Activated naive CD4-positive, alpha-beta T cell treated with anti-CD3 and anti-CD28 coated beads for 36 hours (primary cell): ENCODE measurements at places on chromosomes 16 and 17.

DNA sequence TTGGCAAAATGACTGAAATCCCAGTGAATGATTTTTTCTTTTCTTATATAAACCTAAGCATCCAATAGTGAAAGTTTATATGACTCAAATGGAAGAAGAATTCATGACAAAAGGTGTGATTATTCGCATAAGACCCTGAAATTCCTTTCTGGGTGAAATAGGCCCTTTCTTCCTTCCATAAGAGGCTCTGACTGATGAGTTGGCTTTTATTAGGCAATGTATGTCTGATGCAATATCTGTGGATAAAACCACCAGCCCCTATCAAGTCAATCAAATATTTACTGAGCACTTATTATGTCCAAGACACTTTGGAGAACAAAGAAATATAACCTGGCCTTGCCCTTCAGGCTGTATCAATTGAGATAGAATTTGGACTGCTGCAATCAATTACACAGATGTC lies 316.6 kb downstream of the CDH13 start:
- no peak for DNase-seq

- no peak for DNase-seq
Measured at GRCh38 chr17:38585056-38585917, 20.5 kb downstream of the SRCIN1 start.

DNA sequence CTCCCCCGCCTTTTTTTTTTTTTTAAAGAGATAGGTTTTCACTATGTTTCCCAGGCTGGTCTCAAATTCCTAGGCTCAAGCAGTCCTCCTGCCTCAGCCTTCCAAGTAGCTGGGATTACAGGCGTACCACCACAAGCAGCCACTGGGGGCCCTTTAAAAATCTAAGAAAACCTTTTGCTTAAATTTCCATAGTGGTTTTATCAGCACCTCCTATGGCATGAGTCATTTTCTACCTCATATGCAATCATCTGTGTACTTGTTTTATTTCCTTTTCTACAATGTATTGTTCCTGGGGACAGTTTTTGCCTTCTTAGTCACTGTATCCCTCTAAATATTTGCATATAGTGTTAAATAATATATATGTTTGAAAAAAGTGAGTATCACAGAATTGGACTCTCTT lies 29.2 kb downstream of the GNA13 start:
- DNase-seq: peak; percentile 77

DNA sequence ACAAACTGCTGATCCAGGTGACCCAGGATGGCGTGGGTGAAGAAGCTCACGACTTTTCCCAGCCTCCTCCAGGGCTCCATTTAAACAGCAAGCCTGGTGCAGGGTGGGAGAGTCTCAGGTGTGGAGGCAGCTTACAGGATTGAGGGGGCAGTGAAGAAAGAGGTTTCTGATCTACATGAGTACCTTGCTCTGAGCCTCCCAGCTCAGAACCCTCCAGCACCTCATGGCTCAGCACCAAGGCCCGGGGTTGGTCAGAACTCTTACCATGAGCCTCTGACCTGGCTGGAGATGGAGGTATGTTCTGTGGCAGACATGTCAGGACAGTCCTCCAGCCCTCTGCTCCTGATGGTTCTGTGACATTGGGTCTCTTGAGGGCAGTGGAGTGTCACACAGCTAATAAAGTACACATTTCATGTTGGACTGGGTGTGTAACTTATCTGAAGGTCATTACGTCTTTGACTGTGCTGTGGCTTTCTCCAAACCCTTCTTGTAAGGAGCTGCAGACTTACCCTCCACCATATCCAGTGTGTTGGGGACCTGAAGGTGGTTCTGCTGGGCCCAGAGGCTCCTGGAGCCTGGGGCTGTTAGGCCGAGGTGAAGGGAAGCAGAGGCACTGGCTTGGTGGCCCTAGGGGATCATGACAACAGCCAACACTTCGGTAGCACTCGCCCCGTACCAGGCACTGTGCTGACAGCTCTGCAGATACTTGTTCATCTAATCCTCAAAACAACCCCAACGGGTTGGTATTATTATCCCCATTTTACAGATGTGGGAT lies 3.8 kb upstream of the DCAF7 start:
- no peak for DNase-seq

GRCh38 chr17:65677932-65678331 lies 116.5 kb upstream of the AXIN2 start:
- DNase-seq: no peak

DNA sequence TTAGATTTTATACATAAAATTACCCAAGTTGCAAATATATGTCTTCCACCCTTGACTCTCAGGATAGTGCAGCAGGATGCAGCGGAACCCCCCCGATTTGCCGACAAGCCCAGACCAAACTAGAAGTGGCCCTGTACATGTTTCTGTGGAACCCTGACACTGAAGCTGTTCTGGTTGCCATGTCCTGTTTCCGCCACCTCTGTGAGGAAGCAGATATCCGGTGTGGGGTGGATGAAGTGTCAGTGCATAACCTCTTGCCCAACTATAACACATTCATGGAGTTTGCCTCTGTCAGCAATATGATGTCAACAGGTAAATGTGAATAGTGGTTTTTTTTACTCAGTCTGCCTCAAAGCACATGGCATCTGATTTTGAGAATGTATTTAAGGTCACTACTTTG lies 70.7 kb downstream of the OMG start:
- no peak for DNase-seq

DNA sequence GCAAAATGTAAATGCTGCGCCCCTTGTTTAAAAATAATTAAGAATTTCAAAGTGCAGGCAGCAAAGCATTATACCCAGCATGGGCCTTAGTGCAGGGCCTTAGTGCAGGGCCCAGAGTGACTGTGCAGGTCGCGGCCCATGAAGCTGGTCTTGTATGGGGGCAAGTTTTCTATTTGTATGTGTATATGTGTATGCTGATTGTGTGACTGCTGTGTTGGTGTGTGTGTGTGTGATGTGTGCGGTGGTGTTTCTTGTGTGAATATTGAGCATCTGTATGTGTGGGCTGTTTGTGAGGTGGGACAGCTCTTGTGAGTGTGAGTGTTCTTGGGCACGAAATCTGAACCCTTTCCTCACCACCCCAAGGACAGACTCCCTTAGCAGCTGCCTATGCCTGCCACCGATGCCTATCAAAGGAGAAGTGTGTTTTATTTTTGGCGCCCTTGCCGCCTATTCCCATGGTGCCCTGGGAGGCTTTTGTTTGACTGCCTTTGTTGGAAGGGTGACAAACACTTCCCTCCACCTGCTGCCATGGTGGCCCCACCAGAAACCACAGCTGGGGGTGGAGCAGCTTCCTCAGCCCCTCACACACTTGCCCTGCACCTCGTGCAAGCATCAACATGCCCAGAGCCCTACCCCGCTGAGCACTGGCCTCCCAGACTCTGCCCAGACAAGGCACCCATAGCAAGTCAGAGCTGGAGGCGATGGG lies 18.0 kb downstream of the CCR7 start:
- DNase-seq: peak; percentile 79

DNA sequence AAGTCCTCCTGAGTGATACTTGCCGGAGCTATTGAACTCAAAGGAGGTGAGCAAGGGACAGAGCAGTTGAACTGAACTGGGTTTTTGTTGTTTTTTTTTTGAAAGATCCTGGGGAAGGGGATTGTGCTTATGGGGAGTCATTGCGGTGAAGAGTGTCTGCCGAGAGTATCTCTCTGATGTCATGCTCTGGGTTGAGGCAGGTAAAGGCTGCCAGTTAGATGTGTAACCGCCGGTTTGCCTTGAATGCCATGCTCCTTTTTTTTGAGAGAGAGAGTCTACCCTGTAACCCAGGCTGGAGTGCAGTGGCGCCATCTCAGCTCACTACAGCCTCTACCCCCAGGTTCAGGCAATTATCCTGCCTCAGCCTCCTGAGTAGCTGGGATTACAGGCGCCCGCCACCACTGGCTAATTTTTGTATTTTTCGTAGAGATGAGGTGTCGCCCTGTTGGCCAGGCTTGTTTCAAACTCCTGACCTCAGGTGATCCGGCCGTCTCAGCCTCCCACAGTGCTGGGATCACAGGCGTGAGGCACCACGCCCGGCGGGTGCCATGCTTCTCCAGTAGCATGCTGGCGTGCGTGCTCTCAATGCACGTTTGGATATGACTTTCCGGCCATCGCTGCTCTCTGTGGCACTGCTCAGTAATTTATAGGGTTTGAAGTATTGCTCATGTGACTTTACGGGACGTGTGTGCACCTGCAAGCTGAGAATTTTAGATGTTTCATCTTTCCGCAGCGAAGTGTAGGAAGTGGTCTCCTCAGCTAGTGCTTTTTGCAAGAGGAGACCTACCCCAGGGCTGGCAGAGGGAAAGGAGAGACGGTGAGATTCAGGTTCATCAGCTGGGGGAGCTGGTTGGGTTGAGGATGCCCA lies 8.5 kb downstream of the ZC3H18 start:
- DNase-seq: peak; percentile 17

DNA sequence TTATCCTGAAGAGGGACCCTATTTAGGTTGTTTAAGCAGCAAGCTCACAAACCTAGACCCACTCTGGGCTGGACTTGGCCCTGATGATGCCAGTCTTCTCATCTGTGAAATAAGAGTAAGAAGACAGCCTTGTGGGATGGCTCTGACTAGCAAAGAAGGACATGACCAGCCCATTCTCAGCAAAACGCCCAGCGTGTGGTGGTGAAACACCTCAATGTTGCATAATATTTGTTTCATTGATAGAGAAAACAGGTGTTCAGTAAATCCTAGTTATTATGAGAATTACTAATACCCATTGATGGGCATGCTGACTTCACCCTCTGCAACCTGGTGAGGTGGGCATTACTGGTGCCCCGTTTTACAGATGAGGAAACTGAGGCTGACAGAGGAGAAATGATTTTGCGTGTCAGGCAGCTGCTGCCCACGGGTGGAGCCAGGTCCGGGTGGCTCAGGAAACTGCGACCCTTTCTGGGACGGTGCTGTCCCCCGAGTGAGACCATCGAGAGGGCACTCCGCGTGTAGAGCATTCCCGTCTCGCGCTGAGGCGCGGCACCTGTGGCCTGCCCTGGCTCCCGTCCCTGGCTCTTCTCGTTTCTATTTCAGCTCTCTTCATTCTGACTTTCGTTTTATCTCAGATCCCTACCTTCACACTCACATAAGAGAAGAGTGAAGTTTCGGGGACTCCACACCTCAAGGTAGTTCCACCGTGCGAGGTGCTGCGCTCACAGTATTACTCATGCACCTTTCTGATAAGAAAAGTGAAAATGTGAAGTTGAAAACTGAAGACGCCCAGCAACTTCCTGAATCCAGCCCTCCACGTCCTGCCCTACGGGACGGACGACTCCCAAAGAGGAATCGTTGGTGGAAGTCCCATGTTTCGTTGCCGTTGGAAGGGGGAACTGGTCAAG lies 48.5 kb downstream of the IRF8 start:
- DNase-seq: peak; percentile 89

GRCh38 chr17:33234233-33234632 lies 58.9 kb downstream of the ASIC2 start:
- no peak for DNase-seq

DNA sequence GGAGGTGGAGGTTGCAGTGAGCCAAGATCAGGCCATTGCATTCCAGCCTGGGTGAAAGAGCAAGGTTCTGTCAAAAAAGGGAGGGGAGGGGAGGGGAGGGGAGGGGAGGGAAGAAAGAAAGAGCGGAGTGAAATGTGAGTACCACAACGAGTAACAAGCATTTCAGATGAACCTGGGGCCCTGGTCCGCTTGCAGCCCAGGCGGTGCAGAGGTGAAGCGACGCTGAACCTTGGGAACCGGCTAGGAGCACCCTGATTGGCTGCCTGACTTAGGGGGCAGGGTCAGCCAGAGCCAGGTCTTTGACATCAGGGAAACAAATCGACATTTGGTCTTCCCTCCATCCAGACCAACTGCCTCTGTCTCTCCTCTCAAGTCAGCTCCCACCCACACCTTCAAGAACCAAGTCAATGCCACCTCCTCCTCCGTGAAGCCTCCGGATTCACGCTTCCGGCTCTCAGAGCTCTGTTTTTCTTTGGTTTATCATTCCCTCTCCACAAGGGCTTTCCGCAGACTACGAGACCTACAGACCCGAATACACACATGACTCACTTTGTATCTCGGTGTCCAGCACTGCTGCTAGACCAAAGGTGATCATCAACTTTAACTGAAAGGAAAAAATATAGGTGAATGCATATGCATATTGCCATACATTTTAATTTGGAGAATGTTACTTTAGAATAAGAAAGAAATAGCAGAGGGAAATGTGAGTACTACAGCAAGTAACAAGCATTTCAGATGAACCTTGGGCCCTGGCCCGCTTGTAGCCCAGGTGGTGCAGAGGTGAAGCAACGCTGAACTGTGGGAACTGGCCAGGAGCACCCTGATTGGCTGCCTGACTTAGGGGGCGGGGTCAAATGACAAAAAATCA lies 19.3 kb downstream of the OR1F1 start:
- DNase-seq: no peak

DNA sequence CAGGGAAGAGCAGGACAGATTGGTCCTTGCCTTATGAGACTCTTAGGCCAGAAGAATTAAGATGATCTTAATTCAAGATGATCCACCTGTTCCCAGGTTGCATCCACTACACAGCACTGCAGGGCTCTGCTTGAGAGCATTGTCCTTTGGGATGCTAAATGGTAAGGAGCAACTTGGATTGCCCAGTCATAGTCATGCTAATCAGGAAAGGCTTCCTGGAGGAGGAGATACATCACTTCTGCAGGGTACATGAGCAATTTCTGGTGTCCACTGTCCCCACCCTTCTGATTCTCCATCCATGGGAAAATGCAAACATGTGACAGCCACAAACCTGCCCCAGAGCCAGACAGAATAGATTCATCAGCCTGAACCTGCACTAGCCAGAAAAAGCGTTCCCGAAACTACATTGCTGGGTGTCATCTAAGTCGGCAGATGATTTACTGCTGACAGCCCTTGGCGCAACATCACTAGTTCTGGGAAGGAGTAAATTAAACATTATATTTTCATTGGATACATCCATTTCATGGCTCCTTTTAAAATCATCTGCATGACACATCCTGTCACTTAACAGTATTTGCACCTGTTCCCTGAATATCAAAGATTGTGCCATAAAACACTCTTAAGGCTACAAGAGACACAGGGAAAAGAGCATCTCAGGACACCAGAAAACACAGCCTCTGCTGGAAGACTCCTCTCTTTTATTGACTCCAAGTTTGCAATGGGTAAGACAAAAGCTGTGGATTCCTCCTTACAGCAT lies 282.2 kb downstream of the MAF start:
- no peak for DNase-seq

GRCh38 chr16:77721752-77722308 lies 484 bp upstream of the NUDT7 start:
- no peak for DNase-seq

- no peak for DNase-seq
Measured at GRCh38 chr16:12995721-12996372, 94.4 kb downstream of the SHISA9 start.

DNA sequence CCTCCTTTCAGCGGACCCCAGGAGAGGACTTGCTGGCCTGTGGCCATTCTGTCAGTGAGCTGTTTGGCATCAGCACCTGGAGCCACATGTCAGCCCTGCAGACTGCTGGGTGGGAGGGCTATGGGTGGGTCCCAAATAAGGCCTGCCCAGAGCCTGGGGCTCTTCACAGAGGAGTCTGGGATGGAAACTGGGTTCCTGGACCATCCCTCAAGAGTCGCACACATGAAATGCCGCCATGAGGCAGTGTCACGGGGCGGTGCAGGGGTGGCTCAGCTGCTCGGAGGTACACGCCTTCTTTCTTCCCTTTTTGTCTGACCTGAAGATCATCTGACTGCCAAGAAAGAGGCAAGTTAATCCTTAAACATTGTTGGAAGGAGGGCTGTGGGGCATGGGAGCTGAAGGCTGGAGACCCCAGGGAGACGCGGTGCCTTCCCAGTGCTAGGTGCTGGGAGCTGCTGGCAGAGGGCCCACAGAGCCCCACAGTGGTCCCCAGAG lies 14.8 kb downstream of the MPRIP start:
- DNase-seq: no peak

GRCh38 chr17:9684955-9685621 lies 39.8 kb downstream of the USP43 start:
- no peak for DNase-seq

- peak; percentile 93 for DNase-seq
Measured at GRCh38 chr17:2244545-2245525, 58.8 kb downstream of the SMG6 start.
